ENCODE measurements at places on chromosomes 16 and 17. TPM values are rescaled to one million over a fixed set of nuclear protein-coding genes. Genes with fewer than 3 reads are reported as not detected.

CCDC200 gene
- total RNA-seq: not detected

AATK gene
- 0.27 TPM for total RNA-seq

PIRT gene
- not detected for total RNA-seq

TBC1D3I gene
- total RNA-seq: 0.84 TPM

TMEM92 gene
- 0.59 TPM for total RNA-seq

SLC2A4 gene
- not detected for total RNA-seq

PIPOX gene
- 1.8 TPM for total RNA-seq

GLIS2 gene
- total RNA-seq: 0.64 TPM

MNT gene
- total RNA-seq: 27.8 TPM

ZNF771 gene
- total RNA-seq: 4.6 TPM

OR1F1 gene
- total RNA-seq: not detected

PMP22 gene
- 0.16 TPM for total RNA-seq

CENPT gene
- 54.2 TPM for total RNA-seq

PRR35 gene
- not detected for total RNA-seq

CACNG5 gene
- total RNA-seq: not detected

KARS1 gene
- total RNA-seq: 198 TPM

CAPNS2 gene
- 0.27 TPM for total RNA-seq

RASL10B gene
- total RNA-seq: 0.27 TPM

HEATR9 gene
- total RNA-seq: 0.45 TPM

MT4 gene
- not detected for total RNA-seq

ALOX15B gene
- total RNA-seq: not detected

SDK2 gene
- 2.3 TPM for total RNA-seq

CASKIN2 gene
- 0.77 TPM for total RNA-seq

LRRC37A2 gene
- total RNA-seq: 9.6 TPM

TNK1 gene
- total RNA-seq: 1.2 TPM

KRT33B gene
- total RNA-seq: not detected

TERB1 gene
- total RNA-seq: 0.11 TPM

COG8 gene
- total RNA-seq: 39.0 TPM

FAM83G gene
- total RNA-seq: 11.4 TPM

TBC1D3C gene
- not detected for total RNA-seq

SMIM5 gene
- 0.52 TPM for total RNA-seq

GPR139 gene
- total RNA-seq: not detected

EFCAB5 gene
- total RNA-seq: 0.52 TPM

EPX gene
- total RNA-seq: not detected

PRKCB gene
- 71.9 TPM for total RNA-seq

ABHD15 gene
- 19.5 TPM for total RNA-seq

PRSS22 gene
- not detected for total RNA-seq

B4GALNT2 gene
- not detected for total RNA-seq

CCL16 gene
- not detected for total RNA-seq

CACNA1G gene
- total RNA-seq: not detected

TMIGD1 gene
- total RNA-seq: not detected

ITGA2B gene
- total RNA-seq: 0.39 TPM

PMFBP1 gene
- total RNA-seq: 1.1 TPM

SEC14L1 gene
- total RNA-seq: 71.6 TPM

SLC13A2 gene
- total RNA-seq: not detected

DNASE1L2 gene
- total RNA-seq: 2.6 TPM

BCAS3 gene
- total RNA-seq: 12.5 TPM

GRB7 gene
- total RNA-seq: 0.41 TPM

LRRC46 gene
- 0.30 TPM for total RNA-seq

LDHD gene
- total RNA-seq: 0.34 TPM
